Endothelial cell (in vitro differentiated cells): ENCODE measurements at places on chromosomes 1 and 21.

GRCh38 chr1:58814251-58815068, 30.6 kb upstream of the JUN start:
- DNase-seq: peak; percentile 42

GRCh38 chr1:110570901-110571300, 35.3 kb downstream of the KCNA2 start:
- DNase-seq: no peak

DNA sequence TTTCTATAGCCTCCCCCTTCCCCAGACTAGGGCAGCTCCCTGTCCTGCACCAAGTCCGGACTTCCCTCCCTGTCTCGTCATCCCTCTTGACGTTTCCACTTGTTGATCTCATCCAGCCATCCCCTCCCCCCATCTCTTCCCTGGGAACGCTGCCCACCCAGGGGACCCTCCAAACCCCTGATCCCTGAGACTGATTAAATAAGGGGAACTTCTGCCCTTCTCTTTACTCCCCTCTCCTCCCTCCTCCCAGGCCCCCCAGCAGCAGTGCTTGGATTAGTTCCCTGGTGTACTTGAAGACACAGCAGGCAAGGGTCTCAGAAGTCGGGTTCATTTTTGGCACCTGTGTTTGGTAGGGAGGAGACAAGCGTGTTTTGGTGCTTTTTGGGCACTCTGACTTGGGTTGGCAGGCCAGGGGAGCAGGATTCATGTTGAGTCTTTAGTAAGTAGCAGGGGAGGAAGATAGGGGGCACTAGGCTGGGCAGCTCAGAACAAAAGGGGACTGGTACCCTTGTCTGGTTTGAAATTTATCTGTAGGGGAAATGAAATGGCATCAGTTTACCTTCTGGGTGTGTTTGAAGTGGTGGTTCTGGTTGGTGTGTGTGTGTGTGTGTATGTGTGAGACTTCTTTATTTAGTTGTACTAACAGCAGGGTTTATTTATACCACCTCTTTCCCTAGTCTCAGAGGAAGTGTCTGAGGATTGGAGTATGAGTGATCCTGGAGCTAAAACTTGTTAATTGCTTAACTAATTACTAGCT, 11.1 kb downstream of the VANGL2 start:
- no peak for DNase-seq

- peak; percentile 79 for DNase-seq
Measured at GRCh38 chr1:213987422-213987926, 299 bp upstream of the PROX1 start.
